Kidney (tissue), 22 donors: ENCODE measurements at places on chromosomes 16 and 17. TPM values are rescaled to one million over a fixed set of nuclear protein-coding genes. Genes with fewer than 3 reads are reported as not detected.
A peak's percentile ranks its signal among the peaks of the same experiment; 100 is the strongest.

DNA sequence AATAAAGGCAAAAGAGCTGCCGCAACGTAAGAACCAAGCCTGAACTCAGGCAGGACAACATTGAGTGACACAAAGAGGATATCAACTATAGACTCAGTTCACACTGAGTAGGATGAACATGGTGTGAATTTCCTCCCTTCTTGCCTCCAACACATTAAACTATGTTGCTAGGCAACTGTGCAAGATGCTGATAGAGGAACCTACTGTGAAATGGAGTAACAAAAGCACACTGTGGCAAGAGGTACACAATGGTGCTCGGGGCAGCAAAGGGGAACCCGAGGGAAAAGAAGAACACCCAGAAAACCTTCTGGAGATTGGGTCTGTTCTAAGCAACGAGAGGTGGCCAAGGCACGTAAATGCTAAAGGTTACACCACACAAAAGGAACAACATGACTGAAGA, 34.1 kb downstream of the GRB2 start:
- no peaks in the 10 kb centered on the region for H3K27me3 ChIP-seq
- no peak overlapping the region for H3K27ac ChIP-seq

- H3K27me3 ChIP-seq = no peaks in the 10 kb centered on the region
- peak overlapping the region; percentile 8 for H3K27ac ChIP-seq
- DNase-seq = peak; percentile 69
- H3K4me1 ChIP-seq = no peaks in the 10 kb centered on the region
- H3K4me3 ChIP-seq = no peak overlapping the region
Measured at GRCh38 chr17:48483471-48484131, 47.2 kb downstream of the HOXB1 start.

GRCh38 chr17:42660692-42661345, 1.7 kb downstream of the TUBG2 start:
- no peak overlapping the region for H3K27ac ChIP-seq
- peaks cover 8% of the 10 kb centered on the region for H3K4me1 ChIP-seq
- no peak for DNase-seq
- H3K4me3 ChIP-seq = no peak overlapping the region
- H3K27me3 ChIP-seq = no peaks in the 10 kb centered on the region
- no peaks in the 10 kb centered on the region for H3K36me3 ChIP-seq

DNA sequence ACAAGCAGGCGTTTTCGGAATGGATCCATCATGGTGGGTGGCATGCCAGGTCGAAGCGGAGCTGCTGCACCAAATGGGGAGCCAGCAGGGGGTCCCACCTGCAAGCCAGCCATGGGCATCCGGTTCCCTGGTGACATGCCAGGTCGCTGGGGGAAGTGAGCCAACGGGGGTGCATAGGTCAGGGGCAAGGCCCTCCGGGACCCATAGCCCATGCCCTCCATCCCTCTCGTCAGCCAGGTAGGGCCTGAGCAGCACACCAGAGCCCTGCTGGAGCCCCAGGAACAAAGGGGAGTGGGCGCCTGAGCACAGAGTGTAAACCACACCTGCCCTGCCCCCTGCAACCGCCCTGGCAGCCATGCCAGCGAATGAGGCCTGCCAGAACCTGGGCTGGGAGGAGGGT, 5.0 kb downstream of the SMARCD2 start:
- H3K36me3 ChIP-seq = peaks cover 30% of the 10 kb centered on the region
- no peaks in the 10 kb centered on the region for H3K27me3 ChIP-seq
- H3K4me1 ChIP-seq = peaks cover 21% of the 10 kb centered on the region
- no peak for DNase-seq
- no peak overlapping the region for H3K27ac ChIP-seq

Gene CCT6B
- 2.5 TPM for total RNA-seq

Gene NPIPA5
- total RNA-seq = 11.0 TPM

- no peaks in the 10 kb centered on the region for H3K27me3 ChIP-seq
- H3K27ac ChIP-seq = no peak overlapping the region
- no peaks in the 10 kb centered on the region for H3K36me3 ChIP-seq
- no peak for DNase-seq
- H3K4me3 ChIP-seq = no peak overlapping the region
- no peaks in the 10 kb centered on the region for H3K4me1 ChIP-seq
Measured at GRCh38 chr17:12067485-12067884, 46.8 kb downstream of the MAP2K4 start.
